Upper lobe of right lung (tissue), 1 donor: ENCODE measurements at places on chromosomes 3 and 15.

- no peak for DNase-seq
These were observed 109.5 kb upstream of the KCNAB1 start for GRCh38 chr3:156010829-156011228.

- DNase-seq = no peak
These were observed 1.5 kb downstream of the TRPC1 start for GRCh38 chr3:142725357-142725739.

GRCh38 chr3:115681736-115682135 is 58.4 kb downstream of the GAP43 start:
- no peak for DNase-seq

DNA sequence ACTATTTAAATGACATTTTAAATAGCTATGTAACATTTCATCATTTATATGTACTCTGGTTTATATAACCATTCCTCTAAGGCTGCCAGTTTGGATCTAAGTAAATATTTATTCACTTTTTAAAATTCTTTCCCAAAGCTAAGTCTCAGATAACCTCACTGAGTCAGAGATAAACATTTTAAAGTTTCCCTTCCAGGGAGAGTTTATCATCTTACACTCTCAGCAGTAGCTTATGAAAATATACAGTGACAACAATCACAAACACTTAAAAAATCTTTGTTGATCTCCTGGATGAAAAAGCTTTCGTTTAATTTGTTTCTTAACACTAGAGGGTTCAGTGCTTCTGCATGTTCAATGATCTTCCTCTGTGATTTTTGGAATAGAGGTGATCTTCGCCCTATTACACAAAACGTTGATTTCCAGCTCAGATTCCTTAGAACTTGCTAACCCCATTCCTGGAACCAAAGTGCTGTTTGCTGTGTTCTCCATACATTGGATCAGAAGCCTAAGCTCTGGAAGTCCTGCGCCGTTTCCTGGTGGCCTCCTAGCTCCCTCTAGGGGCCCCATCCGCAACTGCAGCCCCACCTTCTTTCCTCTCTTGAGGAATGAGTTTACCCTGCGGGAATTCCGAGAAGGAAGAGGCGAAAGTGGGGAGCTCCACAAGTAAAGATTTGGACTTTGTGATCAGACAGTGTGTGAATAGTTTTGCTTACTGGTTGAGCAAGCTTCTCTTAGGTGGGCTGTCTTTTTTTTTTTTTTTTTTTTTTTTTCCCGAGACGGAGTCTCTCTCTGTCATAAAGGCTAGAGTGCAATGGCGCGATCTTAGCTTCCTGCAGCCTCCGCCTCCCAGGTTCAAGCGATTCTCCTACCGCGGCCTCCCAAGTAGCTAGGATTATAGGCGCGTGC is 29.3 kb upstream of the SACM1L start:
- peak; percentile 85 for DNase-seq

DNA sequence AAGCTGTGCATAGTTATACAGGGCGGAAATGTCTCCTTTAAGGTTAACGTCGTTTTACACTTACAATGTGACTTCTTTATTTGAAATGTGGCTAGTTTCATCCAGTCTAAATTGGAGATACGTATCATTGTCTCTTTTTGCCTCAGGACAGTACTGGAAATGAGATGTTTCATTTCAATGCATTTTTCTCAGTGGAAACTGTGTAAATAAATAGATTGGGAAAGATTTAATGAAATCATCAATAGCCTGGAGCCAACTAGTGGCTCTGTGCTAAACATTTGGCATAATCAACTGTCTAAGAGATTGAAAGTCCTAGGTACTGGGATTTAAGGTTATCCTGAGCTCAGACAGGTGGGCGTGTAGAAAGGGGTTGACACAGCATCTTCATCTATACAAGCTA is 691.5 kb upstream of the CCDC54 start:
- no peak for DNase-seq

DNA sequence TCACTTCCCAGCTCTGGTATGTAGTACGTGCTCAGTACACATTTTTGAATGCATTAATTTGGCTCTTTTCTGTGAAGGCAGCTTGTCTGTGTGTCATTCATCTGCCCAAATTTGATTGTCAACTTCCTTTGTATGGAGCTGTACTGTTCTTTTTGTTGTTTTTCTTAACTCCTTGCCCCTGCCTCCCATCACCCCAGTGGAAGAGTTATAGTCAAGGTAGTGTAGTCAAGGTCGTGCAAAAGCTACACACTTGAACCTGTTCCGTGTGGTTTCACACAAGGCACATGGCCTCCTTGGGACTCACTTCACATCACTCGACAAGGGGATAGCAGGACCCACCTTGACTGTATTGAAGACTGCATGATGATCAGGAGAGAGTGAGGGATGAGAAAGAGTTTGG is 37.6 kb downstream of the SMAD3 start:
- DNase-seq = no peak

DNA sequence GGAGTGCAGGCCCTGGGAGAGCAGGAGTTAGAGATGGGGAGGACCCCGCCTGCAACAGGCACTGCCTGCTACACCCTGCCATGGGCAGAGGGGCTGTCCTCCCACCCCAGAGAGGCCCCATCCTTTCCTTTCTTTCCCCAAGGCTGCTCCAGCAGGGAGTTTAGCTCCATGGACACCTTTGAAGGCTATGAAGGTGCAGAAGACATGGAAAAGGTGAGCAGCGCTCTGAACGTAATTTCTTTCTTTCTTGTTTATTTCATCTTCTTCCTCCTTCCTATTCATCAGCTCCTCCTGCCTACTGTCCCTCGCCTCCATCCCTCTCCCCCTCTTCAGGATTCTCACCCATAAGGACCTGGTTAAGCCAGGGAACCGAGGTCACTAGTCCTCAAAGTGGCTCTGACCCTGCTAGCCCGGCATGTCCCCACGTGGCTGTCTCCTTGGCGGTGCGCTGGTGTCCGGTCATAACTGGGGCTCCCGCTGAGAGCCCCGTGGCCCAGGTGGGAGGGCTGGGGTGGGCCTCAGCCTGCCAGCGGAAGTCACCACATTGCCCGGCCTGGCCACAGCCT is 16.0 kb upstream of the ADIPOQ start:
- DNase-seq = no peak

- DNase-seq = no peak
These were observed 71.2 kb downstream of the GABRG3 start for GRCh38 chr15:27042230-27042629.

DNA sequence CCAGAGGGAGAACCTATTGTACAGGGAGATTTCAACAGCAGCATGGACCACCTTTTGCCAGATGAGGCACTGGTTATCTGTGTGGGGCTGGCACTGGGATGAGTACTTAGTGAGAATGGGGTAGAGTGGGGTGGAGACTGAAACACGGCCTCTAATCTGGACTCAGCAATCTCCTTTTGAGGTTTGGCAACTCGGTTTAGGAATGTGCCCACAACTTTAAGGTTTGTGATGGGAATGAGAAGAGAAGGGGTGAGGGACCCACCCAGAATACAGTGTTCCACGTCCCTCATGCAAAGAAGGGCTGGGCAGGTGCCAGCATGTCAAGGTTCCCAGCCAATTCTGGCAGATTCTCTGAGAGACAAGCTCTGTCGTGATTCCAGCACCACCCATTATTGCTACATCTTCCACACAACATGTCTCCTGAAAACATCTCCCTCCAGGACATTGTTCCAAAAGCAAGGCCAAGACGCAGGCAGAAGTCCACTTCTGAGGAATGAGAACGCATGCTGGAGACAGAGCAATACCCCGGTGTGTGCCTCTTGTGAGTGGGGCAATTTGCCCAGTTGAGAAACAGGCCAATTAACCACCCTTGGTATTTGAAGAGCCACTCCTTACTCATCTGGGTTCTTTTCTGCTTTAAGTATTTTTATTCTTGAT is 37.5 kb upstream of the CCR4 start:
- peak; percentile 69 for DNase-seq

GRCh38 chr3:168250415-168250861 is 154.7 kb upstream of the GOLIM4 start:
- DNase-seq = no peak

GRCh38 chr3:37810848-37811247 is 50.8 kb upstream of the CTDSPL start:
- no peak for DNase-seq

DNA sequence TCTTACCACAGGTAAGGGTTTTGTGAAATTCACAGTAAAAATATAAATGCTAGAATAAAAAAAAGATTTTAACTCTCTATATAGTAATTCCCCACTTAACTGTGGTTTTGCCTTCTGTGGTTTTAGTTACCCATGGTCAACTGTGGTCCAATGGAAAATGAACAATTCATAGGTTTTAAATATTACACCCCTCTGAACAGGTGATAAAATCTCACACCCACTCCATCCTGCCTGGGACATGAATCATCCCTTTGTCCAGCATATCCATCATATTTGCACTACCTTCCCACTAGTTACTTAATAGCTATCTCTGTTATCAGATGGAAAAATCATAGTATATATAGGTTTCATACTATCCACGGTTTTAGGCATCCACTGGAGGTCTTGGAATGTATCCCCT is 49.2 kb downstream of the HDGFL3 start:
- DNase-seq = no peak

DNA sequence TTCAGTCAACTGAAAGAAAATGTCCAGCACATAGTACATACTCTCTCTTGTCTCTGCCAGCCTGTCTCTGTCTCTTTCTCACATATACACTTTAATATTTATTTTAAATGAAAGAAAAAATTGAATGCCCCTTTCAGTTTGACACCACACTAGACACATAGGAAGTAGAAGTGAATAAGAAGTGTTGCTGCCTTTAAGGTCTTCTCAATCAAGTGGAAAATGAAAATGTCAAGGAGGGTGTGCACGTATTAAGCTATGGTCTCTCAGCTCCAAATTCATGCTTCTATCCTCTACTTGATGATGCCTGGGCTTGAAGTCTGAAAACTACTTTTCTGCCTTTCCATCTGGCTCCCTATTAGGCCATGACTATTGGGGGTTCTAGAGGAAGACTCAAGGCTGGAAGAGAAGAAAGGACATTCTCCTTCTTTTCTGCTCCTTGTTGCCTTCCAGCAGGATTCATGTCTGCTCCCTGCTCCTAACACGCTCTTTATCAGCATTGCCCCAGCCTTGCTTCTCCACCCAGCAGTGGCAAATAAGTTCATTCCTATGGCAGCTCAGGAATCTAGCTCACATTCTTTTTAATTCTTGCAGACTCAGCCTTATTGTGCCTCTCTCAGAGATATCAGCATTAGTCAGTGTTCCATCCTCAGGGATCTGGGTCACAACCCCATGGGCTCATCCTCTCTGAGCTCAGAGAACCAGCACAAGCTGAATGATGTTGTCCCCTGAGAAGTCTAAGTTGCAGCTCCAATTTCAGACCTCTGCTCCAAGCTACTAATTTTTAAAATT is 609.1 kb upstream of the GRM7 start:
- DNase-seq = no peak

GRCh38 chr3:185397676-185398075 is 34.7 kb downstream of the MAP3K13 start:
- no peak for DNase-seq

GRCh38 chr3:187186801-187187421 is 10.4 kb upstream of the RTP1 start:
- DNase-seq = no peak

- no peak for DNase-seq
These were observed 45.9 kb upstream of the SEC61A1 start for GRCh38 chr3:128006061-128007032.

DNA sequence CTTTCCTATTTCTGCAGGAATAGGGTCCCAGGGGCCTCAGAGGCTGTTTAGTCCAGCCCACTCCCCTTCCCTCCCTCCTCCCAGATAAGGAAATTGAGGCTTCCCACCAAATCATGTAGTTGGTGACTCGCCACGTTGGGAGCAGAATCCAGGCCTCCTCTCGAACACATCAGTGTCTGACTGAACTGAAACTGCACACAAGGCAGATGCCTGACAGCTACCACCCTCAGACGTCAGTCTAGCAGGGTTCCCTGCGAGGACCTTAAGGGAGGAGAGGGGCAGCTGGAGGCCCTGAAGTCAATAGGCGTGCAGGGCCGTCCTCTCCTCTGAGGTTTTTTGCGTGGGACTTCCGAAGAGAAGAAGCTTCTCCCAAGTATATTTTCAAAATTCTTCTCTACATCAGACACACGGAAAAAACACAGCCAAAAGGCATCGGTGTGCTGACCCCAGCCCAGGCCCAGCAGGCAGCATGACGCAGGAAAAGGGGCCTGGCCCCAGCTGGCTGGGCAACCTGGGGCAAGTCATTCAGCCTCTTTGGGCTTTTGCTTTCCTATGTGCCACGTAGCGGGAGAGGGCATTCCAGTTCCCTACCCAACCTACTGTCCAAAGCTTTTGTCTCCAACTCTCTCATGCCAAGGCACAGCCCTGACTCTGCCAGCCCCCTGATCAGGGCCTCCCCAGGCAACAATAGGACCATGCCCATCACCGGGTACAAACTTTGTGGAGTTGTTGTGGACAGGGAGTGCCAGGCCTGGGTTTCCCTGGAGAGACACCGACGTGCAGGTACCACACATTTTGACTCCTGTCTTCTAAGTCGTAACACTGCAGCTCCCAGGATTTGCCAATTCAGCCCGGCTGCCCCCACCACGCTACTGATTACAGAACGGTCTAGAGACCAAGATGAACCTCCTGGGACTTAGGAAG is 283.1 kb downstream of the XXYLT1 start:
- no peak for DNase-seq

DNA sequence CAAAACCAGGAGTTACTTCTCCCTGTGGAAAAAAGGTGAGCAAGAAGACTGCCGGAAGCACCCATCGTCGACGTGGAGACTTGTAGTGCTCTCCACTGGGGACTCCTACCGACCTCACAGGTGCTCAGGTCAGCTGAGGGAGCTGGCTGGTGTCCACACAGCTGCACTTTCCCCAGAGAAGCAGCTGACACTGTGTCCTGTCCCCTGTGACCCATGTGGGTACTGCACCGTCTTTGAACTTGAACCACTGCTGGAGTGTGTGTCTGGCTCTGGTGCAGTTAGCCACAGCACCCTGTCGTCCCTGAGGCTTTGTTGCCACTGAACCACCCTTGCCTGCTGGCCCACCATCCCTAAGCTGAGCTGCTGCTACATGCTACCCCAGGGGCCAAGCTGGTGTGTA is 270.8 kb downstream of the CACNA2D3 start:
- DNase-seq = no peak

DNA sequence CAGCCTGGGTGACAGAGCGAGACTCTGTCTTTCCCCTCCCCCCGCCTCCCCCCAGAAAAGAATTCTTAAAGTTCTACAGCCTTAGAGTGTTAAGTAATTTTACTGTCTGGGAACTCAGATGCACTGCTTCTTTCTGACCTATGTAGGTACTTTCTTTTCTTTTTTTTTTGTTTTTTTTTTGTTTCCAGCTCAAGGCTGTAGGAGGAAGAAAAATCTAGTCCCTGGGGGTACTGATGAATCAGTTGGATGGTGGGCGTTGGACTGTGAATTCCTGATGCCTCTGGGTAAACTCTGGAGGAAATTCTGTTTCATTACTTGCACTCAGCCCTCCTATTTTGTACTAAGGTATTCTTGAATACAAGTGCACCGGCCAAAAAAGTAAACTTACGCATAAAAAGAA is 10.8 kb downstream of the GHRL start:
- DNase-seq = no peak

- DNase-seq = no peak
These were observed 5.1 kb upstream of the SCAMP2 start for GRCh38 chr15:74878273-74878672.

GRCh38 chr3:186998937-186999368 is 68.6 kb downstream of the ST6GAL1 start:
- DNase-seq = no peak

- DNase-seq = no peak
These were observed 284.2 kb upstream of the ATP11B start for GRCh38 chr3:182508919-182509711.

GRCh38 chr15:90869601-90870353 is 1.4 kb downstream of the FURIN start:
- DNase-seq = peak; percentile 90

- no peak for DNase-seq
These were observed 1063.0 kb upstream of the GBE1 start for GRCh38 chr3:82824491-82824890.

GRCh38 chr3:30114918-30115317 is 491.5 kb upstream of the TGFBR2 start:
- DNase-seq = no peak
